SIG-M5 (cell line): ENCODE measurements at places on chromosomes 2 and 18.

GRCh38 chr18:10317864-10318690, 136.4 kb upstream of the APCDD1 start:
- no peak for DNase-seq

DNA sequence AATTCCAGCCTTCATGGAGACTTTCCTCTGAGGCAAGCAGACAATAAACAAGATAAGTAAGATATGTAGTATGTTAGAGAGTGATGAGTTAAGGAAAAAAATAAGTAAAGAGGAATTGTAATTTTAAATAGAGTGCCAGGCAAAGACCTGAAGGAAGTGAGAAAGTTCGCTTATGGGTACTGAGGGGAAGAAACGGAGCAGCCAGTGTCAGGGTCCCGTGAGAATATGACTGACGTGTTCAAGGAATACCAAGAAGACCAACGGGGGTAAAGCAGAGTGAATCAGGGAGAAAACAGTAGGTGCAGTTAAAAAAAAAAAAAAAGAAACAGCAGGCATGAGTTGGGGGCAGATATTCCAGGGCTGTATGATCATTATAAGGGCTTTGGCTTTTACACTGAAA, 45.1 kb downstream of the ARHGEF33 start:
- DNase-seq, result no peak

DNA sequence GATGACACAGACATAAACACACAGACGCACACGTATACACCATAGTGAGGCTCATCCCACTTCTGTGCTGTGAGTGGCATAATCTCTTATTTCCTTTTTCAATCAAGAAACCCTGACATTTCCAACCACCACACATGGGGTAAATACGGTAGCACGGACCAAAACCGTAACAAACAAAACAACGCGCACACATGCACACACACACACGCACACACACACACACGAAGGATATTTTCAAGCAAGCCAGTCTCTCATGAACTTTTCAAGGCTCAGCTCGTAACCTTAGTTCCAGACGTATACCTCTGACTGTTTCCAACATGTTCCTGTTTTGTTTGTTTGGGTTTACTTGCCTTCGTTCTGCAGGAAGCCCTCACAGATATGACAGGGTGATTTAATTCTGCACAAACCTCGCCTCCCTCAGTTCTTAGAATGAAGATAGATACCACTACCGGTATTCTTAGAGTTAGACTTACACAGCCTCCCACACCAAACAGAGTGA, 119.8 kb downstream of the BCL2 start:
- DNase-seq, result no peak

DNA sequence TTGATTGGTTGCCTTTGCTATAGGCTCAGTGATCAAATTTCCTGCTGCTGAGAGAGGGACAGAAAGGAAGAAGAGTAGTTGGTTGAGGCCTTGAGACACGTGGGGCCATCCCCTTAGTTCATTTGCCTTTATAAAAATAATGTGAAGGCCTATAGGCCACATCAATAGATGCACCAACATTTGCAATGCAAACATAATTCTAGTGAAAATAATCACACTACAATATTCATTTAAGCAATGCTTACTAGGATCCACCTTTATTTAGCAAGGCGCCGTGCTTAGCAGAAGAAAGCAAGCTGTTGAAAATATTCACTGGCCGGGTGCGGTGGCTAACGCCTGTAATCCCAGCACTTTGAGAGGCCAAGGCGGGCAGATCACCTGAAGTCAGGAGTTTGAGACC, 105.3 kb upstream of the CXCR4 start:
- DNase-seq, result no peak

GRCh38 chr18:14978962-14979535, 231.1 kb downstream of the ANKRD30B start:
- no peak for DNase-seq

GRCh38 chr2:219525533-219526232, 11.4 kb downstream of the ASIC4 start:
- no peak for DNase-seq

DNA sequence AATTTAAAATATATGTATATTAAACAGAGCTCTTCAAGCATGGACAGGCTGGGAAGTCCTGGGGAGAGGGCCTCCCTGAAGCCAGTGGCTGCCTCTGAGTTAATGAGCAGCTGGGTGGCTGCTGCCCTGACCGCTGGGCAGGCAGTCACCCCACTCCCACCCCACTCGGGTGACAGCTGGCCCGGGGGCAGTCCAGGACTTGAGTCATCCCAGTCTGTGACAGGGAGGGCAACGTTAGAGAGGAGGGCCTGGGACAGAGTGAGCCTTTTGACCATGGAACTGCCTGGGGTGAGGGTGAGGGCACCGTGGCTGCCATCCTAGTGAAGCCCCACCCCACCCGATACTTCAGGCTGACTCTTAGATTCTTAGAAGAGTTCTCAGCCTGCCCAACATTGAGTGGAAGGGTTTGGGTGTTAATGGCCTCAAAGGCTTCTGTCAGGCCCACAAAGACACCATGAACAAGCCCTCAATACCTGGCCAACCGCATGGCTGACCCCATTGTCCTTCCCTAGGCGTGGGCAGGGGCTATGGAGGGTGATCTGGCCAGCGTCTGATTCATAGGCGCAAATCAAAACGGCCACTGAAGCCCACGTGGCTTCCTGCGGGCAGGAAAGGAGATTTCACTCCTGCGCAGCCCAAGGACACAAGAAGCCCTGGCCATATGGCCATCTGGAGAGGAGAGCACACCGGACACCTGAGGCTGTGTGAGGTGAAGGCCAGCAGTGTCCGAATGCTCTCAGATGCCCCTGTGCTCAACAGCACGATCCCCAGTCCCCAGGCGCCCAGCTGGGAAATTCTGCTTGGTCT, 47.5 kb downstream of the MRPS5 start:
- DNase-seq, result no peak

DNA sequence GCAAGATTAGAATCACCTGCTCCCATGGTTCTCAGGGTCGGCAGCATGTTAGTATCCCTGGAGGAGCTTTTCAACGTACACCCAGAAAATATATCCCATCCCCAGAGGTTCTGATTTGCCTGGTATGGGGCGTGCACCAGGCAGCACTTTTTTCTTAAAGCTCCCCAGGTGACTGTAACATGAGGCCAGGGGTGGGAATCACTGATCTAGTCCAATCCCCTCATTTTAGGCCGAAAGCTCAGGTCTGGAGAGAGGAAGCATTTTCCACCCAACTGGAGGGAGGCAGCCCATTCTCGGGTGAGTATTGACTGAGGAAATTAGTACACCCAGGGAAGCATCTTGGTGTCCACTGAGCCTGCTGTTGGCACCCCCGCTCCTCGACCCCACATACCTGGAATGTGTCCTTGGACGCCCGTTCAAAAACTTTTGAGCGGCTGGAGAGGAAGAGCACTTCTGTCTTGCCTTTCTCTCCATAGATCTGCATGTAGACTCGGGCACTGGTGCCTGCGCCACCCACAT, 94.3 kb downstream of the LOXHD1 start:
- no peak for DNase-seq

- no peak for DNase-seq
These were observed 682.7 kb upstream of the RAB6C start for GRCh38 chr2:129296806-129297205.

DNA sequence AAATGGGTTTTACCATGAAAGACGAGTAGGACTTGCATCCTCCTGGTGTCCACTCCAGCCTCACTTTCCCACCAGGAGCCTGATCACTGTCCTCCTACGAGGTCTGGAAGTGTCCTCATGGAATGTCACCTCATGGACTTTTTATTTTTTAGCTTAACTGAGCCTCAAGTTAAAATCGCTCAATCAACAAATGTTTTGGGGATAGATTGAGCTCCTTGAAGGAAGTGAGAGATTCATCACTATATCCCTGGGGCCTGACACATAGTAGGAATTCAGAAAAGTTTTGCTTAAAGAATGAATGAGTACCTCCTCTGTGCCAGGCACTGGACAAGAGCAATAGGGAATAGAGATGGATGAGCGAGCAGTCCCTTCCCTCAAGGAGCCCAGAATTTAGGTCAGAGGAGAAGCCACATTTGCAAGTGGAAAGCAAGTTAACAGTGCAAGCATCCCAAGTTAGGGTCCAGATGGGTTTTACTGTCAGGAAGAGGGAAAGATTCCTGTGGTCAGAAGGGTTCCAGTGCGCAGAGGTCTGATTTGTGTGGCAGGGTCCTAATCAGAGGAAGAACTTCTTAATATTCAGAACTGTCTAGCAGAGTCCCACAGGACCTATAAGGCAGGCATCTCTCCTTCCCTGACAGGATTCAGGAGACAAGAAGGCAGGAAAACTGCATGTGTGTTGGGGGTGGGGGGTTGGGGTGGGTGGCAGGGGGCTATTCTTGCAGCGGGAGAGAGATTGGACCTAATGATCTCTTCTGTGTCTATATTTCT, 67.0 kb downstream of the MYCN start:
- no peak for DNase-seq

- DNase-seq, result no peak
These were observed 1.5 kb downstream of the IL1B start for GRCh38 chr2:112835061-112835501.

DNA sequence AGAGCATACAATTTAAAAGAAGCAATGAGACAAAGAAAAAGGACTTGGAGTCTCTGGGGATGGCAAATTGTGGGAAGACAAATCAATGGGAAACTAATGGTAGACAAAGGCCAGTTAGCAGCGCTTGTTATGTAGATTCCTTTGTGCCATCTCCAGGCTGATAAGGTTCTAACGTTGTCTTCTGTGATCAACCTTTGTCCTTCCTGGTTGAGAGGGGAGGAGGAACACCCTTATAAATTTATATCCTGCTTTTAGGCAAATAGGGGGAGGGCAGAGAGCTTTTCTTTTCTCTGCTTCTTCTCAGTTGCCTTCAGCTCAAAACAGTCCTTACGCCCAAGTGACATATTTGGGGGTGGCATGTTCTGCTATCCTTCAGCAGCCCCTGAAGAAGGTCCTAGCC, 89.8 kb downstream of the STPG4 start:
- DNase-seq, result no peak

DNA sequence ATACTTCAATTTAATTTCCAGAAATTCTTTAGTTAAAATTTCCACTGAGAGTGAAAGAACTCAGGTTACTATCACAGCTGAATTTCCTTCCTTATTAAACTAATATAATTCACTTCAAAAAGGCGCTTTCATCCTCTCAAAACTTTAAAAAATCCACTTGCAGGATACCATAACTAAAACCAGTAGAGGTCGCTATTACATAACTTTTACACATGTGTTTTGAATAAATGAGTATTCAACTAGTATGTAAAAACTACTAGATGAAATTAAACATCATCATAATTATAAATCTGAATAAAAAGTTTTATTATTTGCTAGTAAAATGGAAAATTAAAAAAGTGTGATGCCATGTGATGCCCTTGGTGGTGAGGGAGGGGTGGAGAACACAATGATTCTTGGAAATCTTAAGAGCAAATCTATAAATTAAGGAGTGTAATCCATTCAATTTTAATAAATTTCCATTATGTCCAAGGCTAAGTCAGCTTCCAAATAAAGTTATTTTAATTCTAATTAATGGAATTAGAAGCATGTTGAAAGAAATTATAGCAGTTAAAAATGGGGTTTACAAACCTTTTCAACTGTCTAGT, 61.4 kb downstream of the SOS1 start:
- no peak for DNase-seq

DNA sequence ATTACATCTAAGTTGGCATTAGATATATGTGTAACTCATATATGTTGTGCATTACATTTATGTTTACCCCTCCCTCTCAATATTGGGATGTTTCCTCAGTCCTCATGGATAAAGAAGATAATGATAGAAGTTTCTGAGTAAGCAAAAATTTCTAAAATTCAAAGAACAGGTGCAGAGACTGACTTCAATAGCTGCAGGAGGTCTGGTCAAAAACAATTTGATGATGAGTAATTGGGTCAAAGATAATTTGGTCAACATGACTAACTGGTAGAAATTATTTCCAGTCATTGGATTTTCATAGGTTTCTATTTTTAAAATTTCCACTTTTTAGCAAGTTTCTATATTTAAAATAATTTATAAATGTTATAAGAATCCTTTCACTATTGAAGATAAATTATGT, 1130.9 kb upstream of the SLC39A10 start:
- DNase-seq, result no peak

- DNase-seq, result no peak
These were observed 34.5 kb downstream of the STK39 start for GRCh38 chr2:168212866-168213265.

DNA sequence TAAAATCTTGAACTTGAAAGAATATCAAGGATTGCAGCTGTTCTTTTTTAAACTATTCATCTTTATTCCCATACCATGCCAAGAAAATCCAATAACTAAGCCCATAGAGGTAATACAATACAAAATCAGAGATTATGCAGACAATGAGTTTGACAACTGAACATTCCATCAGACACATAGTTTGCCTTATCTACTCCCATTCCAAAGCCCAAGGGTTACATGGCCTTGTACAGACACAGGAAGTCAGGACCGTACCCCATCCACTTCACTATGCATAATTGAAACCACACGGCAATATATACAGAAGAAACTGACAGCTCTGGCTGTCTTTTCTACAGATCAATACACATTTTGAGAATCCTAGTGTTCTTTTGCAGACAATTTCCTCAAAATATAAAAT, 181.3 kb downstream of the TMX3 start:
- no peak for DNase-seq

DNA sequence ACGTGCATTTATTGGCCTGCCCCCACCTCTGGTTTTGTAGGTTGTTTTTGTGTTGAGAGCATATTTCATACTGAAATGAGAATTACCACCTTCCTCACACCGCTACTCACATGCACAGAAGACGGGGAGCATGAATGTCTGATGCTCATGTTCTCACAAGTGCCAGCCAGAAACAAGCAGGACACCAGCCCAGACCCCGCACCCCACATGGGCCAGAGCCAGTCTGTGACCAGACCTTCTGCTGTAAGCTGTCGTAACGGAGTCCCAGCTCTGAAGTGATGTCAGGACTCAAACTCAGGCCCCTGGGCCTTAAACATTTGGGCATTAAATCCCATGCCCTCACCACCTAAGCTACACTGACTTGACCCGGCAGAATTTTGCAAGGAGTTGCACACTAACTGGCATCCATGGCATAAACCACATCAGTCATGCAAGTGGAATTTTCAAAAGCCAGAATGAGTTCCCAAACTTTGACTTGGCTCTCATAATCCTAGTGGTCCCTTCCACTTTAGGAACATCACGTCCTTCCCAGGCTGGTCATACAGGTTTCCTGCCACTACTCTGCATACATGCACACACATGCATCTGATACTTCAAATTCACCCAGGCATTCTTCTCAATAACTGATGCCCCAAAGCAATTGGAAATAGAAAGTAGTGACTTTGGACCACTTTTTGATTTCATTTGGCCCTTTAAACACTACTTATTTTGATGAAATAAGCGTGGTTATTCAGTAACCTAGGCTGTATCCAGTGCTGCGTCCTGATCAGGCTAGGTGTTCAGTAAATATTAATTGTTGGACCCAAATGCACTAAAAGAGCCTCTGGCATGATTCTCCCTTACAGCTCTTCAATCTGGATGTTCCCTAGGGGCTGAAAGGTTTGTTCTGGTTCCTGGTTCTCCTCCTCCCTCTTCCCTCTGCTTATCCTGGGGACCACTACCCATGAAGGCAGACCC, 223.1 kb upstream of the ID2 start:
- DNase-seq, result no peak

- DNase-seq, result no peak
These were observed 108.1 kb upstream of the SIX2 start for GRCh38 chr2:45117383-45117782.
